ENCODE measurements at places on chromosomes 7 and 10.

GRCh38 chr7:36951257-36951697 is 227.0 kb upstream of the AOAH start:
- DNase-seq: no peak

DNA sequence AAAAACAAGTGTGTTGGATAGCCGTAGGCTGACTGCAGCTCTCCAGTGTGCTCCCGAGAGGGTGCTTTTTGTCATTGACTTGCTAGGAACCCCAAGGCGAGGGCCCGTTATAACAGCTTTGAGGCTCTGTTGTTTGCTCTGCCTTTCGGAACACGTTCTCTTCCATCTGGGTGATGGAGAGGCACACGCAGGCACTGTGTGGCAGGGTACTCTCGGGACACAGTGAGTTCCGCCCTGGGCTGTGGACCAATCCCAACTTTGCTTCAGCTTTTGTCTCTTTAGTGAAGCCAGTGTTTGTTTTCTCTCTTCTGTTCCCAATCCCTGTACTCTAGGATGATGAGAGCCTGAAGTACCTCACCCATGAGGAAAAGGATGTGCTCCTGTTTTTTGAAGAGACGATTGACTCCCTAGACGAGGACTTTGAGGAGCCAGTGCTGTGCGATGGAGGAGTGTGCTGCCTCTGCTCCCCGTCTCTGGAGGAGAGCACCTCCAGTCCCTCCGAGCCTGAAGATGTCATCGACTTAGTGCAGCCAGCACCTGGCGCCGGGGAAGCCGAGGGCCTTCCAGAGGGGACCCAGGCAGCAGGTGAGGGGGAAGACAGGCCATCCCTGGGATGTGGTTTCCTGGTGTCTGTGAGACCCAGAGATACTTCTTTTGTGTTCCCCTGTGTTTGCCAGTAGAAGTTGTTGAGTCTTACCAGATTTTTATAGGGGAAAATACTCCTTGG is 43.2 kb downstream of the PROSER2 start:
- no peak for DNase-seq

DNA sequence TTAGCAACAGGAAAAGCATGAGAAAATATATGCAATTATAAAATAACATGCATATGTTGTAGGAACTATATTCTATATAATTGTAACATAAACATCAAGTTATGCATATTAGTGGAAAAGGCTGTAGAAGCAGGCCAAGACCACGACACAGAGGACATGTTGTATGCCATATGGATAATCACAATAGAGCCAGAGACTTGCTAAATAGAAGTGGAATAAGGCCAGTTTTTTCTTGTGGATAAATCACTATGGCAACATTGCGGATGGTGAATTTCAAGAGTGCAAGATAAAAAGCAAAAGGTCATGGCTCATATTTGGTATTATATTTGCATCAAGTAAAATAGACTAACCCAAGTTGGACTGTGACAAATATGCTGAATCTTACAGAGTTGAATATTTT is 93.0 kb downstream of the PCDH15 start:
- no peak for DNase-seq

- no peak for DNase-seq
Measured at GRCh38 chr10:42888504-42889095, 106.0 kb downstream of the BMS1 start.

DNA sequence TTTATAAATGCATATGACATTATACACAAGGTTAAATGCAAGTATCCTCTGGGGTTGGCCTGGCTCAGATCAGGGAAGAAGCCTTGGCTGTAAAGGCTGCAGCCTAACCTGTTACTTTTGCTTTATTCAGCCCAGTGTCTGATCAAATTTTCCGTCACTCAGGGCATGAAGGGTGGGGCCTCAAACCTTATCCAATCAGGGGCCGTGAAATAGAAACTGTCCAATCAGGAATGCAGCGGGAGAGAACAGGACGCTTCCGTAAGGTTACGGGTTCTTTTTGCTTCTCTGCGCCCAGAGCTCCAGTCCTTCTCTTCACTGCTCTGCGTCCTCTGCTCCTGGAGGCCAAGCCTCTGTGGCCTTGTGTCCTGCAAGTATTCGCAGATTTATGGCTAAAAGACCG is at the start of gene ZNF716:
TSS of gene ZNF716 (plus strand) at position 274 of the 400 bp plus-strand sequence. CDS start at position 386, 112 bp downstream.
- DNase-seq: no peak

DNA sequence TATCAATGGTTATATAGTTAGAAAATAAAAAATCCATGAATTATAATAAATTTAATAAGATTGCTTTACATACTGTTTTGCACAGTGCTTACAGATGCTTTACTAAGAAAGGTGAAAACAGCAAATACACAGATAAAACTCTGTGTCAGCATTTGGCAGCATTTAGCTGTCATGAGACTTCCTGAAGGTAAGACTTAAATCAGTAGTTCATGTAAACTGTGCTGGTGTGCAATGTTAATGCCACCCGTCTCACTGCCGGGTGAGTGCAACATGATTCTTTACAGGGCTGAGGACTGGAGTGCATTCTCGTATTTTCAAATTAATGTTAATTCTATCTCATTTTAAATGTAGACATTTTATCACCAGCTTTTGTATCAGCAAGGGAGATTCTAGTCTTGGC is 326.2 kb upstream of the POT1 start:
- DNase-seq: no peak

GRCh38 chr10:110061687-110062086 is 53.9 kb downstream of the ADD3 start:
- no peak for DNase-seq

GRCh38 chr10:33674986-33675599 is 340.6 kb upstream of the NRP1 start:
- DNase-seq: no peak

GRCh38 chr7:602341-603141 is 82.9 kb upstream of the PDGFA start:
- no peak for DNase-seq

DNA sequence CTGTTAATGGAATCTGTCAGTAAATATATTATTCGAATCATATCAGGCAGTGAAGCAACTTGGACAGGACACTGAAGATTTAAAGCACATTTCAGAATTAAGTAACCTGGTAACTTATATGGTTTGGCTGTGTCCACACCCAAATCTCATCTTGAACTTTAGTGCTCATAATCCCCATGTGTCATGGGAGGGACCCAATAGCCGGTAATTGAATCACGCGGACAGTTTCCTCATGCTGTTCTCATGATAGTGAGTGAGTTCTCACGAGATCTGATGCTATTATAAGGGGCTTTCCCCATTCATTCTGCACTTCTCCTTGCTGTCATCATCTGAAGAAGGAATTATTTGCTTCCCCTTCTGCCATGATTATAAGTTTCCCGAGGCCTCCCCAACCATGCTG is 83.2 kb upstream of the COL1A2 start:
- peak; percentile 44 for DNase-seq

GRCh38 chr10:68606918-68607317 is 46.8 kb downstream of the TET1 start:
- no peak for DNase-seq

GRCh38 chr7:98165827-98166667 is 45.2 kb upstream of the BHLHA15 start:
- peak; percentile 62 for DNase-seq

DNA sequence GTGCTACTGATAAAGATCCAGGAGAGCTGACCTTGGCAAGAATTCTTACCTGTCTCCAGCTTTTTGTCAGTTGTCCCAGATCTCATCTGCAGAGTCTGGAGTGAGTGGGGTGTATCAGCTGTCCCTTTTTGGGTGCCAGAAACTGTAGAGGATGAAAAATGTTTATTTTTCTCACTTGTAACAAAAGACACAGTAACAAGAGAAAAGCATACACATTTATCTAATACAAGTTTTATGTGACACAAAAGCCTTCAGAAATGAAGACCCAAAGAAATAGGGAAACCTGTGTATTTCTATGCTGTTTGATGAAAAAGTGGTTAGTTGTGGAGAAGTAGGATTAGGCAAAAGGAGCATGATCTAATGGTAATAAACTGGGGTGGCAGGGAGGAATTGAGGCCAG is 58.5 kb upstream of the NPVF start:
- DNase-seq: no peak

DNA sequence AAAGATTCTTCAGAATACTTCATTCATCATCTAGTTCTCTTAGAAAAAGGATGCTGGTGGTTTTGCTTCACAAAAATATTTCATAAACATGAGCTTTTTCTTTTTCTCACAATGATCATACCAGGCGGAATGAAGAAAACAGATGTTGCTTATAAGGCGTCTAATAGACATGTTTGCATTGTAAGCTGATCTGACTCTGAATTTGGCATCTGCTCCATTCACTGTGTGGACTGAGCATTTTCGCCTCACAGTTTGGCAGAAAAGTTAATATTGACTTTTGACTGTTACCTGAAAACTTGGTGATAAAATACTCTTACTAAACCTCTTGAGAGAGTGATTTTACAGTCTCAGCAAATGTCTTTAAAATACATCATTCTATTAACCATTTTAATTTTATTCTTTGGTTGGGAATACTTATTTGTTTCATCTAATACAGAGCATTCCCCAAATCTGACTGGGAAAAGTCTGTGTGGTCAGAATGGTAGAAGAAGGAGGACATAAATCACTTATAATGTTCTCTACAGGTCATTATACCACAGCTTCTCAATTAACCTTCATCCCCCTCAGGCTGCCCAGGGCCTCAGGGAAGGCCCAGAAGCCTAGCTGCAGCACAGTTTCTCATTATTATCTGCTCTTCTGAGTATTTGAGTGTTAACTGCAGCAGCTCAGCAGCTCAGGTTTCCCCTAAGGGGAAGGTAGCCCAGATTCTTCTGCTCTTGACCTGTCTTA is 121.6 kb upstream of the KAT6B start:
- no peak for DNase-seq

DNA sequence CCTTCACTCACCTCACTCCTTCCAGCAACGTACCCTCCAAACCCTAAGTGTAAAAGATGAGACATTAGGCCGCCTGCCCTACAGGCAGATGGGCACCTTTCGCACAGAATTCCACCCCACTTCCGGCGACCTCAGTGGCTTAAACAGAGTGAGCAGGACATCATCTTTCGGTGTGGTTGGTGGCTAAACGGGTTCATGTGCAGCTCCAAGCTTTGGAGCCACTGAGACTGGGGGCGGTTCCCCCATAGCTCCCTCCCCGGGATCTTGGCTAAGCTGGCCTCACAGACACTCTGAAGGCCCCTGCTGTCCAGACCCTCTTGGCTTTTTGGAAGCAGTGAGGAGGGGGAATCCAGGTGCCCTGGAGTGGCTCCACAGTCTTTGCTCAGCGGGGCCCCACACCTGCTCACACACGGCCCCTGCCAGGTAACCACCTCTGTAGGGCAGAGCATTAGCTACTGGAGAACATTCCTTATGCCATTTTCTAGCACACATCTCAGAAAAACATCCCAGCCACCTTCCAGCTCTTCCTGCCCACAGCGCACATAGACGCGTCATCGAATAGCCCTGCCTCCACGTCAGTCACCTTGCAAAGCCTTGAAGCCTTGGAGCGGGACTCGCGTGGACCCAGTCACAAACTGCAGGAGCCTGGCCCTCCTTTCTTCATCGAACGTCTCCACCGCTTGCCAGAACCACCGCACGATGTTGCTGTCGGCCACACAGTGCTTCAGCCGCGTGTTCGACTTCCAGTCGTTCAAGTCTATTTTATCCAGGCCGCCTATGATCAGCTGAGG is 108.8 kb downstream of the SMURF1 start:
- no peak for DNase-seq

- peak; percentile 57 for DNase-seq
Measured at GRCh38 chr10:79608505-79609375, 2.0 kb upstream of the SFTPA1 start.

DNA sequence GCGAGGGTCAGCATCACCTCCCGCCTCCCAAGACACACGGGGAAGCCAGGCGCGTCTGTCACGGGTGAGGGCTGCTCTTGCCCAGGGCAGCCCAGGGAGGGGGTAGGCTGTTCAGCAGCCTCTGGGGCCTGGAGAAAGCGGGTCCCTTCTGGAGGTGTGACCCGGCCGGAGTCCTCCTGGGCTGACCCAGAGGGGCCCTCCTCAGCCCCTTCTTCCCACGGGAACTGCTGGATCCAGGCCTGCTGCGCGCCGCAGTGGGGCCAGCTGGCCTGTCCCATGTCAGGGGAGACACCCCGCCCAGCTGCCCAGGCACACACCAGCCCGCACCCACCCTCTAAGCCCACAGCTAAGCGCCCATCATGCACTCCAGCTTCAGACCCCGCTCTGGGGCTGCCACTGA is 41.8 kb downstream of the INSIG1 start:
- DNase-seq: no peak

- DNase-seq: no peak
Measured at GRCh38 chr7:150668472-150668911, 17.0 kb upstream of the GIMAP2 start.

- no peak for DNase-seq
Measured at GRCh38 chr7:71429083-71429482, 297.1 kb downstream of the GALNT17 start.

DNA sequence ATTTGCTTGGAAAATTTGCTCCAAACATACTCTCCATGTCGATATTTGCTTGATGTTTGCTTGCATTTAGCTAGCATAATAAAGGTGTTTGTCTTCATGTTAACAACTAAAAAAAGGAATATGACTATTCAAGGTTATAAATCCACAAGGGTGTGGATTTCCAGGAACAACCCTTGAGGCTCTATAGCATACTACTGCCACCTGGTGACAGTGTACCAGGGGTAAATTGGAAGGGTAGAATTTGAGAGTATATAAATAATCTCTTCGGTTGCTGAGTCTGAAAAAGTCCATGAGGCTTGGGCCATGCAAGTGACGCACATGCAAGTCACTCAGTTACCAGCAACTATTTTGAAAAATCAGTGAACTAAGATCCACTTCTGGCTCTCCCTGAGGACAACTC is 68.4 kb downstream of the SLIT1 start:
- peak; percentile 22 for DNase-seq

DNA sequence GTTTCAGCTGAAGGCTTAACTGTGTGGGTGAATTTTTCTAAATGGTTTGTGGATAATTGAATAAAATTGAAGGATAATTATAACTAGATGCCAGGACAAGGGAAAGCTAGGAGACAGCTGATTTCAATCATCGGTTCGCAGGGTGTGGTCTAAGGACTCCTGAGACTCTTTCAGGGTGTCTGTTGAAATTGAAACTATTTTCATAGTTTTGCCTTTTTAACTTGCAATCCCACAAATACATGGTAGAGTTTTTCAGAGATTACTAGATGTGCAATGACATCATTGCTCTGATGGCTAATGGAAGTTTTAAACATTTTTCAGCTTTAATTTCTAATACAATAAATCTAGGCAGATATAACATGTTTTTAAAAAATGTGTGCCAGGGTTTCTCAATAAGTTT is 18.5 kb downstream of the TRUB1 start:
- DNase-seq: peak; percentile 24

- no peak for DNase-seq
Measured at GRCh38 chr10:86876748-86877147, 80.7 kb downstream of the MMRN2 start.

- DNase-seq: peak; percentile 41
Measured at GRCh38 chr7:21568762-21569161, 25.9 kb downstream of the DNAH11 start.

Data from OCI-M1 (cell line).